ENCODE measurements at places on chromosomes 2 and 18.

GRCh38 chr2:126645211-126645618 is 10.7 kb upstream of the GYPC start:
- DNase-seq, result no peak

DNA sequence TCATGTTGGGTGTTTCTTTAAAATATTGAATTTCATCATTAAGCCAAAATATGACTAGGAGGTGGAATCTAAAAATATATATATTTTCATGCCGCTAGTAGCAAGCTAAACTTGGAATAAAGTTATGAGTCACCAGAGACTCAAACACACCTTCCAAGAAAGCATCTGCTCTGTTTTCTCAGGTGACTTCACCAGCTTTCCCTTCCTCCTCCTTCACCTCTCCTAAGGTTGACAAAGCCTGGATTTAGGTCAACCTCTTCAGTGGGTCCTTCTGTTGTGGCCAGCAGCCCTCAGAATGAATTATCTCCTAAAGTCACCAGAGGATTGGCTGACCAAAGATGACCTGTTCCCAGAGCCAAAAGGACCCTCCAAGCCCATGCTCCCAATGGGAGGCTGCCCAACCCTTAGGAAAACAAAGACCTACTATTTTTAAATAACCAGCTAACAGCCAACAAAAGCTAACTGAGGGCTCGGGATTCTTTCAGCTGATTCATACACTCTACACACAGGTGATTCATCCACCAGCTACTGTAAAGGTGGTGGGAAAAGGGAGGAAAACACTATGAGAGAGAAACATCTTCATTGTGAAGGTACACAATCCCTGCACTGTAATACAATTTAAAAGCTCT is 113.9 kb downstream of the MYO5B start:
- DNase-seq, result no peak

- no peak for DNase-seq
Measured at GRCh38 chr2:3404349-3404894, 24.9 kb downstream of the TRAPPC12 start.

GRCh38 chr2:226850024-226850423 is 14.2 kb downstream of the RHBDD1 start:
- DNase-seq, result no peak

DNA sequence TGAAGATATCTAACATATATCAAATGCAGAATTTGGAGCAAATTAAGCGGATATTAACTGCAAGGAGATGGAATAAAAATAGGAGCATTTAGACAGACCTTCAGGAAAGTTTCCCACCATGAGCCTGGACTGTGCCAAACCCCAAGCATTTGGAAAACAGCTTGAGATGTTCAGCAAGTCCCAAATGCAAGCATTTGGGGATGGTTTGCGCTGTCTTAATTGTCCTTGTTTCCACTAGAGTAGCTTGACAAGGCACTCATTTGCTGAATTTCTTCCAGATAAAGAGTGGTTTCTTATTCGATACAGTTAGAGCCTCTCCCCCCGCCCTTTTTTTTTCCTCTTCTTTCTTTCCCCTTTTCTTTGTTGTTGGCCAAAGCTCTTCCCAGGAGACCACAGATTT is 77.1 kb upstream of the CDC42EP3 start:
- DNase-seq, result no peak

- DNase-seq, result no peak
Measured at GRCh38 chr18:34801774-34802173, 91.7 kb downstream of the DTNA start.

GRCh38 chr18:48319801-48320638 is 89.2 kb downstream of the ZBTB7C start:
- no peak for DNase-seq

- DNase-seq, result no peak
Measured at GRCh38 chr18:3481696-3482210, 31.8 kb downstream of the TGIF1 start.

- peak; percentile 97 for DNase-seq
Measured at GRCh38 chr2:54629914-54630857, 93.3 kb upstream of the EML6 start.

Measured in right lobe of liver (tissue), 6 donors.